ENCODE measurements at places on chromosomes 12 and 14.

GRCh38 chr12:79127271-79127751, 262.7 kb downstream of the SYT1 start:
- DNase-seq = no peak

DNA sequence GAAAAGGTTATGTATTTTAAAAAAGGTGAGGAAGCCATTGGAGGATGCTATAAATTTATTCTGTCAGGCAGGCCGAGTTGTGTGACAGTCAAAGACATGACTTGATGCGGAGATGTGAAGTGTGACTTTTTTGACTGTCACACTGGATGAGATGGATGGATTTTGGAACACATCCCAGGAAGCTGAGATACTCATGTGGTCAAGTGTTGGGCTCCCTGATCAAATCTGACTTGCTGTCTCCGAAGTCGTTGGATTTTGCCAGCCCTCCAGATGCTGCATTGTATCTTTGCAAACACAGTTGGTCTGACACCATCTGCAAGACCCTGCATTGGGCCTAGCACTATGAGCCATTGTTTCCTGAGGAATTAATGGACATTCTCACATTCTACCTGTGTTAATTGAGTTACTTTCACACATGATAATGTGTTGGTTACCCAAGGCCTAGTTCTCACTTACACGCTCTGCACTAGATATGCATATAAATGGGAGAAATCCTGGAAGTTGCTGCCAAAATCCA, 204.0 kb upstream of the PRKD1 start:
- DNase-seq = no peak

DNA sequence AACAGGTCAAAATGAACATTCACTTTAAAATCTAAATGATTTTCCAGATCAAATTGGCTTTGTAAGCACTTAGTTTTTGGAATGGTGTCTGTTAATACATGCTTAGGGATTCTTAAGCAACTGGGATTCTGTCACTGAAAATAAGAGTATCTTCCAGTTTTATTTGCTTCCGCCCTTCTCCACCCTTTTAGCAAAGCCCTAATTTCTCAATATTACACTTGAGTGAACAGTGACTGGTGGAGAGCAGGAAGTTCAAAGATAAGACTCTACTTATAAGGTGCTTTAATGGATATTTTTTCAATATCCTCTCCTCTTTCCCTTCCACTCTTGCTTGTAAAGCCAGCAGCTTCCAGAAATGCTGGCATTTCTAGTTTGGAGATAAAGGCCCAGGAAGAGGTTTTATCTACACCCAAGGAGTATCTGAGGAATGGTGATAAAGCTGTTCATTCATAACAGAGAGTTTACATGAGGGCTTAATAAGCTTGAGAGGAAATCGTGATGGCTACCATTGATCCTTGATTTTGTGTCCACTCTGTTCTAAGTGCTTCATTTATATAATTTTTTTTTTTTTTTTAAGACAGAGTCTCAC, 265.9 kb upstream of the PRICKLE1 start:
- DNase-seq = no peak

DNA sequence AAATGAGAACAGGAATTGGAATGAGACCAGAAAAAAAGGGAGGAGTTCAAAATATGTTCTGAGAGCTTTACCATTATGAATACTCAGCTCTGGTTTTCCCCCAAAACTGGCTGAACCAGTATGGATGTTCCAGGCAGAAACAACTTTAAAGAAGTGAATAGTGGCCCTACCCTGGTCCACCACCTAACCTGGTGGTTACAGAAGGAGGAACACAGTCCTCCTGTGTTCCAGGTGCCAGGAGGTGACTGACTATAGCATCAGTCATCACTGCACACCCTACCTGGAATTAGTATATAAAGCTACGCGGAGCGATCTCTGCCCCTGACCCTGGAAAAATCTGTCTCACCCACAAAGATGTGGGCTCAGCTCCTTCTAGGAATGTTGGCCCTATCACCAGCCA, at the start of gene A2ML1:
TSS of gene A2ML1 (plus strand) at position 324 of the 400 bp plus-strand sequence. CDS start at position 355, 31 bp downstream.
- no peak for DNase-seq

GRCh38 chr12:71125515-71125914, 32.3 kb downstream of the TSPAN8 start:
- no peak for DNase-seq

DNA sequence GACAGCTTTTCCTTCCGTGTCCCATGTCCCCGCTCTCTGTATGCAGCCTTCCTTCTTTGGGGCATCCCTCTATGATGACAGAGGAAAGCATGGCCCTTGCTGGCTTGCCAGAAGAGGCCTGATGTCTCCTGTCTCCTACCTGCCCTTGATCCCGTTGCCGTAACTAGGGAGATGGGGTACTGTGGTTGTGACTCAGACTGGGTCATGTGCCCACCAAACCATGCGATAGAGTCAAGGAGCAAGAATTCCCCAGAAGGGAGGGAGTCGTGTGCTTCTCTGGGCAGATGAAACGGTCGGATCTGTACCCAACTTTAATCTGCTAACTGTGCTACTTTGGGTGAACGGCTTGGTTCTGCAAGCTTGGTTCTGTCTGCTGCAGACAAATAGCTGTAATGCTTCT, 99.1 kb upstream of the DYNC1H1 start:
- no peak for DNase-seq

- DNase-seq = no peak
Measured at GRCh38 chr14:84375235-84375634, 1154.7 kb upstream of the FLRT2 start.

DNA sequence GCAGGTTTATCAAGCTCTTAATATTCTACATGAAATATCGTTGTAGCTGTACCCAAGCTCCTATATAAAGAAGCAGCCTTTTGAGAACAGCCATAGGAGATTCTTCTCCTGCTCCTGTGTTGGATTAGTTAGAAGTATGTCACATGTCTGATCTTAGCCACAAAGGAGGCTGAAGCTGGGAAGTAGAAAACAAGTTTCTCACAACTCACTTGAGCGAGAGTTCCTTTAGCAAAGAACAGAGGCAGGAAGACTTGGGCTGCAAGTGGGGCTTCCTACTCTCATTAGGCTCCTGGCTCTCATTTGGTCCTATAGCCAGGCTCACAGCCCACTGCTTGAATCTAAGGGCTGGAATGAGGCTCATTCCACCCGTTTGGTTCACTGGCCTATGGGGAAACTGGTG, 281.9 kb downstream of the BTG1 start:
- no peak for DNase-seq

- no peak for DNase-seq
Measured at GRCh38 chr14:64193821-64194220, 100.3 kb downstream of the ESR2 start.

- DNase-seq = no peak
Measured at GRCh38 chr12:93441081-93441616, 598 bp downstream of the UBE2N start.

GRCh38 chr12:96044017-96044942, 8.9 kb upstream of the LTA4H start:
- no peak for DNase-seq

GRCh38 chr14:67778792-67779191, 37.6 kb downstream of the ZFYVE26 start:
- DNase-seq = no peak

DNA sequence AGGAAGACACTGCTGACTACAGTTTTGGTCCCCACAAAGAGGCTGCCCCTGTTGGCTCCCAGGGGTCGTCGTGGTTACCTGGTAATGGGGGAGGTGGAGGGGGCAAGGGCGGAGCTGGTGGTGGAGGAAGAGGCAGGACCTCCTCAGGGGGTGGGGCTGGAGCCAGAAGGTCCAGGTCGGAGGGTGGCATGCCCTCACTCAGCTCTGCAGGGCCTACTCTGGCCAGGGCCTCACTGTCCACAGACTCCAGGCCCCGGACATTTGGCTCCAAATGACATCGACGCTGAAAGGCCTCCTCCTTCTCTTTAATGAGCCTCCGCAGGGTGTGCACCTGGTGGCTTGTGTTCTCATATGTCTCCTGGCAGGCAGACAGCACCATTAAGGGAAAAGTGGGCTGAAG, 28.5 kb downstream of the PRPF40B start:
- peak; percentile 54 for DNase-seq

GRCh38 chr14:102162487-102162886, 22.8 kb downstream of the WDR20 start:
- DNase-seq = no peak

- DNase-seq = no peak
Measured at GRCh38 chr14:103370087-103370486, 15.1 kb upstream of the MARK3 start.

DNA sequence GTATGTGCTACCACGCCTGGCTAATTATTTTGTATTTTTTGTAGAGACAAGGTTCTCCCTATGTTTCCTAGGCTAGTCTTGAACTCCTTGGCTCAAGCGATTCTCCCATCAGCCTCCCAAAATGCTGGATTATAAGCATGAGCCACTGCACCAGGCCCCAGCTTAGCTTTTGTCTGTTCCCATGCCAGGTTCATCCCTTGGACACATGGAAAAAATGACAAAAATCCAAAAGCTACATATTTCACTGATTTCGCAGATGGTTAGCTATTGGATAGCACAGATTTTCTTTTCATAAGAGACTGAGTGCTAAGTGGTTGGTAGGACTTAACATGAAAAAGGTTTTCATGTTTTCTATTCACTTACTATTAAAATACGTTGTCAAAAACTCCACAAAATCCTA, 286.6 kb upstream of the KITLG start:
- no peak for DNase-seq

GRCh38 chr14:22979748-22980392, 2.5 kb downstream of the AJUBA start:
- DNase-seq = no peak

- DNase-seq = no peak
Measured at GRCh38 chr12:12974211-12974610, 22.2 kb upstream of the GPRC5D start.

DNA sequence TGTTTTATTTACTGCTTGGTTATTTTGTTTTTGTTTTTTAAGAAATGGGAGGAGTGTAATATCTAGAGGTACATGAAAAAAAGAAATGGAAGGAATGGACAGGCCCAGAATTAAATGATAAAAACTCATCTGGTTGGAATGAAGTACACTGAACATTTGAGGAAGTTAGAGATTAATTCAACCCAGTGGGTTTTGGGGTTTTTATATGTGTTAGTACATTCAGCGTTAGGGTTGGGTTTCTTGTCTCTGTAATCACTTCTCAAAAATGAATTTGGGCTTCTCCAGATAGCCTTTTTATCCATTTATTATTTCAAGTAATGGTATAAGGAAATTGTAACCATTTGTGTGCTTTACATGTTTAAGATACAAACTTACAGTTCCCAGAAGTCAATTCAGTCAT, 19.5 kb upstream of the NUP107 start:
- DNase-seq = no peak

GRCh38 chr12:19856389-19856788, 417.1 kb downstream of the AEBP2 start:
- DNase-seq = no peak

- DNase-seq = no peak
Measured at GRCh38 chr12:111642681-111643426, 42.9 kb downstream of the BRAP start.

DNA sequence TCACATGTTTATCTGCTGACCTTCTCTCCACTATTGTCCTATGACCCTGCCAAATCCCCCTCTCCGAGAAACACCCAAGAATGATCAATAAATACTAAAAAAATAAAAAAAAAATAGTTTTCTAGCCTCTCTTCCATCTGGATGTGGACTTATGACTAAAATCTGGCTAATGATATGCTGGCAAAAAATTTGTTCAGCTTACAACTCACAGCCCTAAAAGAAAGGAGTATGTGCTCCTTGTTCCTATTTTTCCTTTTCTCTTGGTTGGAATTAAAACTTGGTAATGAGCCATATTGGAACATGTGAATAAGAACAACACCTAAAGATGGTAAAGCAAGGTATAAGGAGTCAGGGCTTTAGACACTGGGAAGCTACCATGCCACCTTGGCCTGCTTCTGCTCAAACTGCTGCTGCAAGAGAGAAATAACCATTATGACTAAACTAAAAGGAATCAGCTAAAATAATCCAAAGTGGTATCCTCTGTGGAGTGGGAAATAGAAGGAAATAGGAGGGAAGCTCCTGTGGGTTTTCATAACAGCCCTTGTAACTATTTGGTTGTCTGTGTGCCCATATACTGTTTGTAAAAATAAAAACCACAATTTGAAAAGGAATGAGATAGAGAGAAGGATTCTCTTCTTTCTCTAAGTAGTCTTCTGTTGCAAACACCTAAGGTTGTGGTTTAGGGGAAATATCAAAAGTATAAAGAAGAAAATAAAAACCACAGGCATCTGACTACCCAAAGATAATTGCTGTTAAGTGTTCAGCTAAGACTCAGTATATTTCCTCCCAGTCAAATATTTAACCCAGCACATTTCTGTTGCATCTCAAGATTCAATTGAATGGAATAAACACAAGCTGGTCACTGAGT, 53.8 kb downstream of the SDR9C7 start:
- no peak for DNase-seq

DNA sequence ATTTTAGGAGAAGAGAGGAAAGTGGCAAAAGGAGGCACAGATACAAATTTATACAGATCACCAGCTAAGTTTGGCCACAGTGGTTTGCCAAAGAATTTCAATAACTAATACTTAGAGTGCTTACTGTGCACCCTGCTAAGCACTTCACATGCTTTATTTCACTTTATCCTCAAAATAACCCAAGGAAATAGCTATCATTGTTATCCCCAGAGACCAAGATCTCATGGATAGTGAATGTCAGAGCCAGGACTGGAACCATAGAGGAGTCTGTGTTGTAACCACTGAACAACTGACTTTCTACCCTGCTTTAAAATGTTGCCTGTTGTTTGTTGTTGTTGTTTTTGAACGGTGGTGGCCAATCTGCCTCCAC, 1.3 kb upstream of the TCP11L2 start:
- DNase-seq = no peak

DNA sequence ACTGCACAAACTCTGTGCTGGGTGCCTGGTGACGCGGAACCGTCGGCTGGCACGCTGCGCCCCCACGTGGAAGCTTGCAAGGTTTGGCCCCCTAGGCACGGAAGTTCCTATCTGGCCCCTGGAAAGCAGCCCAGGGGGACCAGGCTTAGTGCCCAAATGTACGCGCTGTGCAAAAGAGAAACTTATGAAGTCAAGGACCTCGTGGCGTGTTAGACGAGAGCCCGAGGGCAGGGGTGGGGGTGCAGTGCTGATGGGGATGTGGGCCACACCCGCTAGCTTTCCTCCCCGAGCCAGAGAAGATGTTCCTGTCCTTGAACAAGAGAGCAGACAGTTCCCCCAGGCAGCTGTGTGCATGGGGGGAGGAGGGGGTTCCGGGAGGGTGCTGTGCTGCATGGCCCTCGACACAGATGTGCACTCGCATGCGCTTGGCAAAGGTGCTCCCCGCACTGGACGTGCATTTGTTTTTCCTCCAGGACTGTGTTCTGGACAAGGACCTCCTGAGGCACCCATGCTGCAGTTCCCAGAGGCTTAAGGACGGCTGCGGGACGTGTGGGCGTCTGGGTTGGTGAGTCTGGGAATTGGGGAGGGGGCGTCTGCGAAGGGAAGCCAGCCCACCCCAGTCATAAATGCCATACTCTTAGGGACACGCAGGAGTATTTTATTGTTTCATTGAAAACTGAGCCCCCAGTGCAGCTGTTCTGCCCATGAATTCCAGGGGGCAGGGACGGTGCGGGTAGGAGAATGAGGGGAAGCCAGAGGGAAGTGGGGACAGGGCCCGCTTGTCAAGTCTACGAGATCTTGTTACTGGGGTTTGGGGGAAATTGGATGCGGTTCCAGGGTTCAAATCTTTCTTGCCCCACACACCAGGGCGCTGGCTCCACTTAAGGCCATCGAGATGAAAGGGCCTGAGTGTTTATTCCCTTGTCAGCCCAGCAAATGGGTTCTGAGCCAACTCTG, 80.0 kb downstream of the NTF3 start:
- DNase-seq = no peak

All from posterior cingulate gyrus (tissue), 11 donors.